ENCODE measurements at places on chromosomes 11 and 22.

- DNase-seq = no peak
Measured at GRCh38 chr22:31898926-31899325, 45.4 kb upstream of the YWHAH start.

- no peak for DNase-seq
Measured at GRCh38 chr11:118132385-118133151, 20.1 kb downstream of the SCN4B start.

DNA sequence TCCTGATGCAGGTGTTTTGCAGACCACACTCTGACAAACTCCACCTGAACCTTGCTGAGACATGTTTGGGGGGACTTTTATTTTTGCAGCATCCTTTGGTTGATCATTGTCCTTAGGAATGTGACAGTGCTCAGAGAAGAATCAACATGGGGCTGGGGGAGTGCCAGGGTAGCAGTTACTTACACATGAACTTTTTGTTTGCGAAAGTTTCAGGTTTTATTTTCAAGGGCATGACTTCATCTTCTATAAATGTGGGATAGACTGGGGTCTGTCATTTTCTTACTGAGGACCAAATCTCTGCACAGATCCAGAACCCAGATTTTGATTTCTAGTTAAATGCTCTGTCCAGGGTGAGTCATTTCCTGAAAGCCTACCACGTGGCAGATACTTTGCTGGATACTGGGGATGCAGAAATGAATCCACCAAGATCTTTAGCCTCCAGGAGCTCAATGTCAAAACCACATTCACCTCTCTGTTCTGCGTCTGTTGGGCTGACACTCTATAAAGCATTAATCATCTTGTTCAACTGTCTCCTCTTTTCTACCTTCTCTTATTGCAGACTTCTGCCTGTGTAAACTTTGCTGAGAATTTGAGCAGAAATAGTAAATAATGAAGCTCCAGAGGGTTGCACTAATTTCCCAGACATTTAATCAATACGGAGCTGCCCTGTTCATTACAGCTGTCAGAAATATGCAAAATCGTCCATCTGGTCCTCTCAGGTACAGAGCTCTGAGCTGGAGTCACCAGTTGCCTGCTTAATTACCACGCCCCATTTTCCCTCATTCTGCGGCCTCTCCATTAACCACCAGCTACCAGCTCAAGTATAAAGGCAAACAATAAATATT is 387.9 kb downstream of the MIAT start:
- peak; percentile 18 for DNase-seq

DNA sequence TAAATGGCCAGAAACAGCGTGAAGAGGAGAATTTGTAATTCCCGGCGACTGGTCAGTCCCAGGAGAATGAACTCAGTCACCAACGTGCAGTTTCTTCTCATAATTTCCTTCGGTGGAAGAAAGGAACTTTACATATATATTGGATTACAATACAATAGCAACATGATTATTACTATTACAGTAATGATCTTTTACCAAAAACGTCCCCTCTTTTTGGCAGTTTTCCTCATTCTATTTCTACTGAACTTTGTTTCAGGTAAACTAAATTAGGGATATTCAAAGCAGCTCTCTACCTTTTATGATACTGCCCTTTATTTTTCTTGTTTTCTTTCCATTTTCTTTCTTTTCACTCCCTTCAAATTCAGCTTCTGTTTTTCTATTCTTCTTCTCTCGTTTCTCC is at the start of gene OR5M8:
Gene OR5M8, minus strand, starts transcription at position 101 of the 400 bp plus-strand sequence. Its CDS starts 0 bp downstream, at position 101.
- no peak for DNase-seq

GRCh38 chr22:31291481-31292235 is 630 bp downstream of the PIK3IP1 start:
- DNase-seq = no peak

- DNase-seq = no peak
Measured at GRCh38 chr11:134138376-134138775, 69.5 kb downstream of the JAM3 start.
